ENCODE measurements at places on chromosomes 3 and 15.
A peak's percentile ranks its signal among the peaks of the same experiment; 100 is the strongest.

GRCh38 chr3:58119186-58119585 lies 91.6 kb downstream of the DNASE1L3 start:
- DNase-seq = no peak

GRCh38 chr3:23164746-23165145 lies 38.4 kb upstream of the UBE2E2 start:
- no peak for DNase-seq

GRCh38 chr3:159170436-159171003 lies 368.7 kb downstream of the MFSD1 start:
- no peak for DNase-seq

DNA sequence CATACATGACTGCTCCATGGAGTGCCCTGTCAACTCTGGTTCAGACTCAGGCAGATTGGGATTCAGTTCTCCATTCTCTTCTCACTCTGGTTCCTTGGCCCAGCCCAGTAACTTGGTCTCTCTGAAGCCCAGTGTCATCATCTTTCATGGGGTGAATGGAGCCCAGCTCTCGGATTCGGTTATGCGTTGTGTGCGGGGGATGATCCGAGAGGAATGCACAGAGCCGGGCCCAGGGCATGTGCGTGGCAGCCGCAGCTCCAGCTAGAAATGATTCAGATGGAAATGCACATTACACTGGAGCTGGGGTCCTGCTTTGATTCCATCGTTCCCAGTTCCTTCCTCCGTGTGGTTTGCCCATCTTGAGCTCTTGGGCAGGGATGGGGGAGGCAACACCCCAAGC lies 189.4 kb downstream of the FEZF2 start:
- DNase-seq = no peak

GRCh38 chr3:137110392-137110996 lies 152.7 kb downstream of the IL20RB start:
- peak; percentile 19 for DNase-seq

- no peak for DNase-seq
Measured at GRCh38 chr3:172208586-172209332, 169.4 kb downstream of the FNDC3B start.

All from NCI-H526 treated with DMSO at 0.1 percent for 48 hours (cell line).